Endodermal cell (in vitro differentiated cells): ENCODE measurements at places on chromosomes 4 and X. TPM values are rescaled to one million over a fixed set of nuclear protein-coding genes. Genes with fewer than 3 reads are reported as not detected.

GRCh38 chr4:70680934-70681333 lies 7.4 kb upstream of the UTP3 start:
- no peak overlapping the region for H3K27ac ChIP-seq
- H3K36me3 ChIP-seq, result no peaks in the 10 kb centered on the region
- no peaks in the 10 kb centered on the region for H3K4me1 ChIP-seq
- no peak for DNase-seq
- H3K4me3 ChIP-seq, result no peak overlapping the region
- H3K27me3 ChIP-seq, result no peaks in the 10 kb centered on the region

DRP2 gene
- total RNA-seq, result 0.15 and 0.20 TPM in 2 replicates

- H3K4me1 ChIP-seq, result no peaks in the 10 kb centered on the region
- no peak for DNase-seq
- H3K36me3 ChIP-seq, result peaks cover 12% of the 10 kb centered on the region
- H3K27ac ChIP-seq, result no peak overlapping the region
- no peak overlapping the region for H3K4me3 ChIP-seq
These were observed 2.6 kb downstream of the FAM114A1 start for GRCh38 chr4:38870098-38870808.

GRCh38 chr4:142150483-142150882 lies 514.1 kb downstream of the IL15 start:
- no peaks in the 10 kb centered on the region for H3K27me3 ChIP-seq
- no peak overlapping the region for H3K4me3 ChIP-seq
- DNase-seq, result no peak
- H3K27ac ChIP-seq, result no peak overlapping the region
- H3K4me1 ChIP-seq, result no peaks in the 10 kb centered on the region

DNA sequence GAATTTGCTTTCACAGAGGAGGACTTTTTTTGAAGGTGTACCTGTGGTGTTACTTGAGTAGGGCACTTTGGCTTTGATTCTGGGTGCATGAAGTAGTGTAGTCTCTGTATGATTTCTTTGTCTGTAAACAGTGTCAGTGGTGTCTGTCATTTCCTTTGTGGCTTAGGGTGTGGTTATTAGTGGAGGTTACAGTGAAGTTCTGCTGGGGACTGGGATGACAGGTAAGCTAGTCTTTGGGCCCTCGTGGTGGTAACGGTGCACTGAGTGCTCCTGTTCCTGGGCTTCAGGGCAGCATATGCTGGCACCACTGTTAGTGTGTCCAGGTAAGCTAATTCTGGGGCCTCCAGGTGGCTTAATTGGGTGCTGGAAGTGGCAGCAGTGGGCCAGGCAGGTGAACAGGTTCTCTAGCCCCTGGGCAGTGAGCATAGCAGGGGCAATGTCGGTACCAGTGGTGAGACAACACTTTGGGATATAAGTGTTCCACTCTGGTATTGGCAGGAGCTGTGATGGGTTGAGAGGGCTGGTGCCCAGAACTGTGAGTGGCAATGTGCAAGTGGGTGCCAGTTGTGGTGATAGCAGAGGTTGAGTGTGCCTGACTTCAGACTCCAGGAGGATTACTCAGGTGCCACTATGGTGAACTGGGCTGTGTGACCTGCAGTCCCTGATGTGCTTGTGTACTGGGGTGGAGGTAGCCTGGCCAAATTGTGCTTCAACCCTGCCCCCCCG lies 26.0 kb upstream of the VSIG1 start:
- no peaks in the 10 kb centered on the region for H3K36me3 ChIP-seq
- no peak overlapping the region for H3K4me3 ChIP-seq
- DNase-seq, result no peak
- H3K27me3 ChIP-seq, result no peaks in the 10 kb centered on the region

- no peaks in the 10 kb centered on the region for H3K4me1 ChIP-seq
- no peaks in the 10 kb centered on the region for H3K36me3 ChIP-seq
- H3K27ac ChIP-seq, result no peak overlapping the region
- DNase-seq, result no peak
- H3K27me3 ChIP-seq, result no peaks in the 10 kb centered on the region
These were observed 386.6 kb downstream of the CENPC start for GRCh38 chr4:67158666-67159065.

DNA sequence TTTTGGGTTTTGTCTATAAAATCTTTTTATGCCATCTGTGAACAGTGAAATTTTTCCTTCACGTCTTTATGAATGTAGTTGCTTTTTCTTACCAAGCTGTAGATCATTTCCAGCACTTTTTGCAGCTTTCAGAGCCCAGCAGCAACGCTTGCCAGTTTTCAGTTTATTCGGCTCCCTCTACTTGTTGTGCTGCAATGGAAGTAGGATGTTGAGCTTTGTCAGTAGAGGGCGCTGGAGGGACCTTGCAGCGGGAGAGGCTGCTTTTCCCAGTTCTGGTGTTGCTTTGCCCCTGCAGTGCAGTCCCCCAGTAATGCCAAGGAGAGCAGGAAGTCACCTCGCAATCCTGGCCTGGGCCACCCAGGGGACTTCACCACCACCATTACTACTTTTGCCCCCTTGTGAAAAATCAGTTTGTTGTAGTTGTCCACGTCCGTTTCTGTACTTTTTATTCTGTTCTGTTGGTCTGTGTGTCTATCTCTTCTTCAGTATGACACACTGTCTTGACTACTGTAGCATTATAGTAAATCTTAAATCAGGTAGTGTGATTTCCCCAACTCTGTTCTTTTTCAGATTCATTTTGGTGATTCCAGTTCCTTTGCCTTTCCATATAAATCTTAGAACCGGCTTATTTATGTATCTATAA lies 21.8 kb downstream of the CMC4 start:
- peak; percentile 85 for DNase-seq
- H3K36me3 ChIP-seq, result peaks cover 5% of the 10 kb centered on the region
- no peaks in the 10 kb centered on the region for H3K4me1 ChIP-seq

- H3K36me3 ChIP-seq, result no peaks in the 10 kb centered on the region
- no peak for DNase-seq
- H3K27me3 ChIP-seq, result no peaks in the 10 kb centered on the region
- no peaks in the 10 kb centered on the region for H3K4me1 ChIP-seq
These were observed 17.7 kb upstream of the SLC7A11 start for GRCh38 chr4:138259824-138260223.

DNA sequence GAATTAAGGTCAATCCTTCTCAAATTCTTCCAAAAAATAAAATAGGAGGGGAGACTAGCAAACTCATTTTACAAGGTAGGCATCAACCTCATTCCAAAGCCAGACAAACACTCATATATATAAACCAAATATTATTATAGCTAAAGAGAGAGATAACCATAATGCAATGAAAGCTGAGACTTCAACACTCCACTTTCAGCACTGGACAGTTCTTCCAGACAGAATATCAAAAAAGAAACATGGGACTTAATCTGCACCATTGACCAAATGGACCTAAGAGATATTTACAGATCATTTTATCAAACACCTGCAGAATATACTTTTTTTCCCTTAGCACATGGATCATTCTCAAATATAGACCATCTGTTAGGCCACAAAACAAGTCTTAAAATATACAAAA lies 15.5 kb upstream of the EDA2R start:
- H3K27ac ChIP-seq, result no peak overlapping the region
- no peak overlapping the region for H3K4me3 ChIP-seq
- H3K36me3 ChIP-seq, result no peaks in the 10 kb centered on the region
- no peaks in the 10 kb centered on the region for H3K4me1 ChIP-seq
- no peaks in the 10 kb centered on the region for H3K27me3 ChIP-seq

CCKAR gene
- total RNA-seq, result not detected in 3 replicates

HELT gene
- total RNA-seq, result not detected in 3 replicates

DNA sequence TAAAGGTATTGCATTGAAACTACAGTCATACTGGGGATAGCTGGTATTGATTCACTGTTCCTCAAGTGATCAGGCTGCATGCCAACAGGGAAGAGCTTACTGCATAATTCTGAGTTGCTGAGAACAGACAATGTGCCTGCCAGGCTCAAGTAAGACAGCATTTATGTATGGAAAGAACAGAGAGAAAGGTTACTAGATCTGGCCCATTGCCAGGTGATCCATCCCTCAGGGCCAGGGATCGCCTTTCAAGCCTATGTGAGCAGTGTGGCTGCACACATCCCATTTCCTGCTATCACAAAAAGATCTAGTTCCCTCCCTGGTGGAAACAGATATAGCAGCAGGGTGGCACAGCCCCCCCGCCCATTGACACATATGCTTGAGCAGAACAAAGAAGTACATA lies 254.0 kb downstream of the TMA16 start:
- no peaks in the 10 kb centered on the region for H3K27me3 ChIP-seq
- H3K4me3 ChIP-seq, result no peak overlapping the region
- no peak overlapping the region for H3K27ac ChIP-seq
- H3K36me3 ChIP-seq, result no peaks in the 10 kb centered on the region
- no peak for DNase-seq
- no peaks in the 10 kb centered on the region for H3K4me1 ChIP-seq

DNA sequence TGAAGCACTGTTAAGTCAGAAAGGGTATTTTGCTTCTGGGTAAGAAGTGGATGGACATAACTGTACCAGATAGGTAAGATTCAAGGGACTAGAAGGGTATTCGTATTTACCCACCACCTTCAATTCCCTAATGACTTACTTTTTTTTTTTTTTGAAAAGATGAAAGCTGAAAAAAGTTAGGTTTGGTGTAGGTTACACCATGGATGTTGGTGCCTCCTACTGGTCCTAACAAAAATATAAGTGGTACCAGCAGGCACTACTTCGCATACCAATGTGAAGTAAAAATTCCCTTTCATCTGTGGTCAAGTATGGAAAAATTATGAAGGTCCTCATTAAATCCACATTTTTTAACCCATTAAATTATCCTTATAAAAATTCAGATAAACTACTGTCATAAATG lies 7.2 kb downstream of the ANKRD17 start:
- H3K27me3 ChIP-seq, result no peaks in the 10 kb centered on the region
- H3K27ac ChIP-seq, result no peak overlapping the region
- no peak overlapping the region for H3K4me3 ChIP-seq
- H3K36me3 ChIP-seq, result peaks cover 51% of the 10 kb centered on the region
- no peaks in the 10 kb centered on the region for H3K4me1 ChIP-seq

CLCN5 gene
- 10.4 and 12.9 TPM in 2 replicates for total RNA-seq

DNA sequence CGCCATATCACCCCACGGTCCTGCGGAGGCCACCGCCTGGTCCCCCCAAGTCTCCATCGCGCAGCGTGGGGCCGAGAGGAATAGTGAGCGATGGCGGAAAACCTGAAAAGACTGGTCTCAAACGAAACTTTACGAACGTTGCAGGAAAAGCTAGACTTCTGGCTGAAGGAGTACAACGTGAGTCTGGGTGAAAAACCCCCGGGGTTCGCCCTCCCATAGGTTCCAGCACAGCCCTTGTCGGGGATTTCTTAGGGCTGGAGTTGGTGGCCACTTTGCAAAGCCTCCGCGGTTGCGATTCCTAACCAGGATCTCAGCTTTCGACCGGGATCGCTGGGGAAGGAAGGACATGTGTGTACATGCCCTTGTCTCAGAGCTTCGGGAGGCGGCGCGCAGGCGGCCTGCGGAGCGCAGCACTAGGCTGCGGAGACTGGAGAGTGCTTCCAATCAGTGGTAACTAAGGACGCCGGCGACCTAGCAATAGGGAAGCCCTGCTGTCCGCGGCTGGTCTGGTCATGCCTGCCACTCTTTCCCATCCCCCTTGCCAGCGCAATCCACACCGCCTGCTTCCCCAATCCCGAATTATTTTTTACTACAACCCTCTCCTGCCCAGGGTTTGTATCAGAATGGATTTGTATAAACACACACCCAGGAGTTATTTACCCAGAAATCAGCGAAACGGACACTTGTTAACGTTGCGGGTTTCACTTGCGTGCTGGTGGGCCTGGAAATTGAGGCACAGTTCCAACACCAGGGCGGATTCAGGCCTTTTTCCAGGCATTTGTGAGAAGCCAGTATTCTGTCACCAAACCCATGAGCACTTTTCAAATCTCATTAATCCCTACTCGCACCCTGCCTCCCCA lies 741 bp downstream of the SPATA18 start:
- H3K4me1 ChIP-seq, result peaks cover 11% of the 10 kb centered on the region
- peak; percentile 96 for DNase-seq
- H3K27me3 ChIP-seq, result peaks cover 26% of the 10 kb centered on the region
- H3K4me3 ChIP-seq, result peak overlapping the region; percentile 95
- peak overlapping the region; percentile 65 for H3K27ac ChIP-seq

GRCh38 chrX:100072336-100072735 lies 337.7 kb downstream of the PCDH19 start:
- H3K36me3 ChIP-seq, result no peaks in the 10 kb centered on the region
- no peak overlapping the region for H3K27ac ChIP-seq
- H3K4me3 ChIP-seq, result no peak overlapping the region
- no peaks in the 10 kb centered on the region for H3K4me1 ChIP-seq

DNA sequence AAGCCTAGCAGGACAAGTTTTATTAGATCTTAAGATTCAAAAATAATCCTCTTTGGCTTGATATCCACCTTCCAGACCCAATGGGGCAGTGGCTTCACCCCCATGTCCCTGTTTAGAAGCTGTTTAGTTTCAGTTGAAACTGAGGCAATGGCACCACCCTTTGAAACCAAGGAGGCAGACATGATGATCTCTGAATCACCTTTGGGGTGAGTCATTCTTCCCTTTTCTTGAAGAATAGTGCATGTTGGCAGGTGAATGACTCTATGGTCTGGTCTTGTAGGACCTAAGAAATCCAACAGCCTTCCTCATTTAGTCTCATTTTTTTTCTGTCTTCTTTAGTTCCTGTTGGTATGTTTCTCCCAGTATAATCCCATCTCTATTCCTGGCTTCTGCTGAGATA lies 29.5 kb upstream of the BMP15 start:
- H3K4me1 ChIP-seq, result no peaks in the 10 kb centered on the region
- no peaks in the 10 kb centered on the region for H3K36me3 ChIP-seq
- no peak for DNase-seq
- H3K27me3 ChIP-seq, result no peaks in the 10 kb centered on the region

TLR2 gene
- 0.89 to 1.4 TPM (median 1.3 TPM) in 3 replicates for total RNA-seq

GRCh38 chrX:24235084-24235710 lies 78.7 kb downstream of the SUPT20HL2 start:
- no peaks in the 10 kb centered on the region for H3K27me3 ChIP-seq
- no peaks in the 10 kb centered on the region for H3K36me3 ChIP-seq
- H3K4me3 ChIP-seq, result no peak overlapping the region
- no peaks in the 10 kb centered on the region for H3K4me1 ChIP-seq

DNA sequence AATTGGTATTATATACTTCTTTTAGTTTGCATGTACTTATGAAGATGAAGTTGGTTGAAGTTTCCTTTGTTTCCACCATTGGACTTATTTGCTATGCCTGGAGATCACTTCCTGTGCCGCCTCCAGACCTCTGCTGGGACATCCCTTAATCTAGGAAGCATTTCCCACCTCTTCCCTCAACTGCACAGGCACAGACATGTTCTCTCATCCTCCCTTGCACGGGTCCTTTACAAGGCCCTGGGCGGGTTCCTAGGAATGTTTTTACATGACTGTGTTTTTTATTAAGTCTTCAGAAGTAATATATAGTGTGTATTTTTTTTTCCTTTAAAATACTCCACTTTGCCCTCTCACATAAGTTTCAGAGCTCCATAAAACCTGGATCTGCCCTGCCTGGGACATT lies 51.0 kb downstream of the TMEM131L start:
- no peaks in the 10 kb centered on the region for H3K27me3 ChIP-seq
- DNase-seq, result no peak
- H3K4me3 ChIP-seq, result no peak overlapping the region

- peaks cover 6% of the 10 kb centered on the region for H3K36me3 ChIP-seq
- H3K4me3 ChIP-seq, result no peak overlapping the region
- DNase-seq, result no peak
- H3K4me1 ChIP-seq, result no peaks in the 10 kb centered on the region
- no peaks in the 10 kb centered on the region for H3K27me3 ChIP-seq
These were observed 14.6 kb downstream of the AMOT start for GRCh38 chrX:112826023-112826422.
